NCI-H446 (cell line): ENCODE measurements at places on chromosomes 16 and 17.

- peak; percentile 59 for DNase-seq
Measured at GRCh38 chr17:77217566-77217965, 76.8 kb downstream of the SEC14L1 start.

DNA sequence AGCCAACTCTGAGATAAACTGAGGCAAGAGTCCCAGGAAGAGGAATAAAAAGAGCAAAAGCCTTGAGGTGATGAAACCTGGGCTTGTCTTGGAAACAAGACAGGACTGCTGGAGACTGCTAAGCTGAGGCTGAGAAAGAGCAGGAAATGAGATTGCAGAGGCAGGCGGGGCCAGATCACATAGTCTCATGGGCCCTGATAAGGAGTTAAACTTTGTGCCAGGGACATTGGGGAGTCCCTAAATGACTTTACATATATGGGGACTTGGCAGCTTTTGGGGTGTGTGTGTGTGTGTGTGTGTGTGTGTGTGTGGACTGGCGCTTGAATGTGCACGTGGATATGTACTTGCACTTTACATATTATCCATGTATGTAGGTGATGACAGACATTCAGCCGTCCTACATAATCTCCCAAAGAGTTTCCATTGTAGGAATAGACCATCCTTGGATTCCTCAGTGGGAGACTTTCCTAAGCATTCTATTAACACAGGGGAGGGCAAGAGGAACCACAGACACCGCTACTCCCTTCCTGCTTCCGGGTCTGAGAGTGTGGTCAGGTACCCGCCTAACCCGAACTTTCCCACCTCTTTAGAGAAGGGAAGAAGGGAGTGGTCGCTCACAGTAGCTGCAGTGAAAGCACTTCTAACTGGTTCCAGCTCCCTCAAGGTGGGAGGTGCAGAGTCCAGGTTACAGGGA is 123.1 kb downstream of the LYRM1 start:
- DNase-seq: no peak

DNA sequence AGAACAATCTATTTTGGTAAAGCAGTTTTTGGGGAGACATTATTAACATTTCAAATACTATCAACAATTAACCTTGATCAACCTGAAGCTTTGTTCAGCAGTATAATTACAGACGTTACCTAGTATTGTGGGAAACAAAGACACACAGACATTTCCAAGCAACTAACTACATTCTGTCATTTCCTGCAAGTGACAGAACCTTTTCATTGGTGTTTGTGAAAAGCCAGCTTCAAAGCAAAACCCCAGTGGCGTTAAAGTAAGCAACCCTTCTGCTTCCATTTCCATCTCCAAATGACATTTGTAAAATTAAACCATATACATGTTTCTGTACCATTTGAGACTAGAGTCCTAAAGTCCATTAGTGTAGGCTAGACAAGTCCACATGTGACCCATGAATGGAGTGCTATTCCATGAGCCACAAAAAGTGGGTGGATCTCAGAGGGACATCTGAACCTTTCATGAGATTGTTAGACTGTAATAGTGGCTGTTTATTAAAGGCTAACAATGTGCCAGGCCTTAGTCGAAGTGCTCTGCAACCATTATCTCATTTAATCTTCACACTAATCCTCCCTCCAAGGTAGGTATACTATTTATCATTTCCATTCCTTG is 101.2 kb downstream of the SSH2 start:
- DNase-seq: no peak

GRCh38 chr17:1783834-1784611 is 22.2 kb downstream of the SERPINF1 start:
- DNase-seq: no peak

DNA sequence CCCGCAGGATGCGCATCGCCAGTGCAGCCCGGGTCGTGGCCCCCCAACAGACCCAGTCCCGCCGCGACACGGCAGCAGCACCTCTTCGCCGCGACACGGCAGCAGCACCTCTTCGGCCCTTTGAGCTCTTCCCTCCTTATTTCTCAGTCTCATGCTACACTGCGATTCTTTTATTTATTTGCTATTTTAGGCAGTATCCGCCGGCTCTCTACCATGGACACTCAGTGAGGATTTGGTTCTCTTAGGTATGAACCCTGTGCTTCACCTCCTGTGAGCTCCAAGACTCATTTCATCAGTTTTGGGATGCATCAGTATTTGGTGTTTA is 8.3 kb upstream of the MAP2K3 start:
- DNase-seq: no peak

- DNase-seq: no peak
Measured at GRCh38 chr17:78724544-78724943, 57.5 kb downstream of the CYTH1 start.

DNA sequence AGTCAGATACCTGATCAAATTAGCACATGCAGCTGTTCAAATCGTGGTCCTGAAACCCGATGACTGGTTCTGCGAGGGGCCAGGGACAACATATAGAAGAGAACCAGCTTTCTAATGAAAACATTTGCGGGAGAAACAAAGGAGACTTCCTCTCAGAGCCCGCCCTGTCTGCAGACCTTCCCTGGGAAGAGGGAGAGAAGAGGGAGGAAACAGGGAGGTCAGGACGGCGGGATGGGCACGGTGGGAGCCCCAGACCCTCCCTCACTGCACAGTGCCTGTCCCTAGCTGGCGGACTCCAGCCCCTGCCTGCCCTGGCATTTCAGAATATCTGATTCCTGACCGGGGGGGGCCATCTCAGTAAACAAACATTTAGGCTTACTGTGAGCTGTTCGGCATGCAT is 317.3 kb downstream of the FOXL1 start:
- no peak for DNase-seq

- no peak for DNase-seq
Measured at GRCh38 chr16:50526249-50526648, 21.9 kb upstream of the NKD1 start.

DNA sequence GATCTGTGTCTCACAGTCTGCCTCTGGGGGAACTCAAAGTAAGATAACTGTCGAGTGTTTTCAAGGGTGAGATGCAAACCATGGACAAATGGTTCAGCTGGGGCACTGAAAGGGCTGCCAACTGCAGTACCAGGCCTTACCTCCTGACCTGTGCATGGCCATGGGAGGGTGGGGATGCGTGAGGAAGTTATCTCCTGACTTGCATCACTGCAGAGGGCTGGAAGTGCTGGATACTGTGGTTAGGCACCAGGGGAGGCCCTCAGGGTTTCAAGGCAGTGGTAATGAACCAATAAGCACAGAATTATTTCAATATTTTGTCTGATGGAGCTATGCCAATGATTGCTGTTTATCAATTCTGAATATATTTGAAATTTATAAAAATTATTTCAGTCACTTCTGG is 159.2 kb downstream of the CYLD start:
- no peak for DNase-seq

DNA sequence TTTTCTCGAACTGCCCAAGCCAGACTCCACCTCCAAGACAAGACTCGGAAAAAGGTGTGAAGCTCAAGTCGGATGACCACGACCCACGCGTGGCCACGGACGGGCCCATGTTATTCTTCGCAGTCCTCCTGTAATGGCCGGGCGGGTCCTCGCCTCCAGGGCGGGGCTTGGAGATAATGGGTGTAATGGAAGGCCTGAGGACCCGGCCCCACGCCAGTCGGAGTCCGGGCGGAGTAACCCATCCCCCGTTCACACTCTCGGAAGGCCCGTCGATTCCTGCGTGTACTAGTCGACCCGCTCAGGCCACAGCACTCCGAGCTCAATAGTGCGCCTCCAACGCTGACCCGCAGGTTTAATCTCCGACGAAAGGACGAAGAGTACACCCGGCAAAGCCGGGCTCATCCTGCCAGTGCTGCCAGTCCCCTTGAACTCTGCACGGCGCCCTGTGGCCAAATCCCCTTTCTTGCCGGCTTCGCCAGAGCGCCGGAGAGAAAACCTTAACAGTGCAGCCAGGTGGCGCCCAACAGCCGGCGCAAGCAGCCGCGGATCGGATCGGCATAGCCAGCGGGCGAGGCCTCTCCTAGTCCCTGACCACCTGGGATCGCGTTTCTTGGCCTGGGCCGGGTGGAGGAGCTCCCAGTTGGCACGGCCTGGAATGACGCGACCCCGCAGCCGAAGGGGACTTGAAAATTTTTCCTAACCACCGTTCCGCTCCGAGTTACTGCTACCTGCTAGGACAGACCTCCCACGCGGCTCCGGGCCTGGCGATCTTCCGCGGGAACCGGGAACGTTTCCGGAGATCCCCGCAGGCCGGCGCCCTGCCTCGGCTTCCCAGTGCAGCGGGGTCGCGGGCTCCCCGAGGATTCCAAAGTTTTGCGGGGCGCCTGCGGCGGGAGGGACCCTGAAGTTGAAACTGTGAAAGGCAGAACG is 762.0 kb downstream of the KCNJ18 start:
- no peak for DNase-seq

DNA sequence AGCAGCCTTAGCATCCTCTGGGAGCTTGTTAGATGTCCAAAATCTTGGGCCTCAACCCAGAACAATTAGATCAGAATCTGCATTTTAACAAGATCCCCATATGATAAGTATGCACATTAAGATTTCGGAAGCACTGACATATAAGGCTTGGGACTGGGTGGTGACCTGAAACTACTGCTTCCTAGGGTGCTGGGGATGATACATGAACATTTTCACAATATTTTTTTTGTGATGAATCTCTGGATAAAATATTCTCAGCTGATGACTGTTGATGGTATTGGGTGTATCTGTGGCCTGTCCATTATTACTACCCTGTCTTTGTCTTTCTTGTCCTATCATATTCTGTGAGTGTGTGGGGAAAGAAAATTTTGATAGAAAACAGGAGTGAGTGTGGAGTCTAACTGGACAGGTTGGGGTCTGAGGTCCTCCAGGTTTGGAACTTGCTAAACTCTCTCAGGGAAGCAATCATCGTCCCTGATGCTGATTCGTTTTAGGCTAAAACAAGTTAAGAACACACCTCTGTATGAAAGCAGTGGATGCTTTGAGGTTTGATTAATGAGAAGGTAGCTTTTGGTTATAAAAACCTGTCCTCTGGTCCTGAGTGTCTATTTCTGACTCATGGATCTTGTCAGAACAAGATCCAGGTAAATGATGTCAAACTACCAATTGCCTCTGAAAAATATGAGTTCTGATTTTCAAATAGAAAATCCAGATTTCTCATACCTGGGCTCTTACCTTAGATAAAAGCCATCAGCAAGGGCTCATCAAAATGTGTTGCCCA is 23.2 kb downstream of the KRT23 start:
- DNase-seq: no peak

DNA sequence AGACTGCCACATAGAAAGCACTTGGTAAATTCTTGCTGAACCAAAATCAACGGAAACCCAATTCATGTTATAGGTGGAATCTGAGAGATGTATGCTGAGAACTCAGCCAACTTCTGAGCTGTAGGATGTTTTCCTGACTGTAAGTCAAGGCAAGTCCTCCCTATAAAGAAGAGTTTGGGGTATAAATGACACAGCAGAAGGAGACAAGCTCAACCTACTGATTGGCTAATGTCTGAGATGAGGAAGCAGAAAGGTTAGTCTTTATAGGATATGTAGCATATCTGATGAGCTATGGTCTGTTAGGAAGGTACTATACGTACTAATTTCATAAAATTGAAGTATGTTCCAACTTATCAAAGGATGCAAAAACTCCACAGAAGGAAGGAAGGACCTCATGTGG is 99.5 kb downstream of the XYLT1 start:
- DNase-seq: no peak

- no peak for DNase-seq
Measured at GRCh38 chr17:35496451-35497290, 40.8 kb downstream of the SLFN12L start.

GRCh38 chr17:12421646-12422306 is 243.9 kb upstream of the MYOCD start:
- DNase-seq: no peak

DNA sequence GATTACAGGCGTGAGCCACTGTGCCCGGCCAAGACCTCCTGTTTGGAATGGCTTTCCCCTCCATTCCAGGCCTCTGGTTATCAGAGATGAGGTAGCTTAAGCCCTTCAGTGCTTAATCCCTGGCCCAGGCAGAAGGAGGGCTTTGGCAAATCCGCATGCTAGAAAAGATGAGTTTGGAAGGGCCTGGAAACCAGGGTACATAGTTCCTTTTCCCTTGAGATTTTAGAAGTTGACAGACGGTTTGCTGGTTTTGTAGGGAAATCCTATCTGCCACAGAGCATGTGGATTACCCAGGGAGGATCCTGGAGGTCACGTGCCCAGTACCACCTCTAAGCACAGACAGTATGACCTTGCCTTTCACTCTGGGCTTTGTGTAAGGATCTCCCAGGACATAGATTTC is 114.7 kb upstream of the CACNG3 start:
- no peak for DNase-seq

DNA sequence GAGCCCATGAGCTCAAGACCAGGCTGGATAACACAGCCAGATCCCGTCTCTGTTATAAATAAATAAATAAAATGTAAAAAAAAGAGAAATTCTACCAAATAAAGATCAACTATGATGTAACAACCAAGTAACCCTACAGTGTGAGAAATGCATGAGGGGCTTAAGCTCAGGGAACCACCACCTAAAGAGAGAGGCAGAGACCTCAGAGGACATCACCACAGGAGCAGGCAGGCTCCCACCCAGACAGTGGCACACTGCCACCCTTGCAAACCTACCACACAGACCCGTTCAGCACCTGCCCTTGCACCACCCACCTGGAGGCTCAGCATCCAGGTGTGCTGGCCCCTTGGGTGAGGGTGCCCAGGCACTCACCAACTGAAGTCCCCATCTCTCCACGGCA is 45.6 kb downstream of the ANKRD11 start:
- no peak for DNase-seq

DNA sequence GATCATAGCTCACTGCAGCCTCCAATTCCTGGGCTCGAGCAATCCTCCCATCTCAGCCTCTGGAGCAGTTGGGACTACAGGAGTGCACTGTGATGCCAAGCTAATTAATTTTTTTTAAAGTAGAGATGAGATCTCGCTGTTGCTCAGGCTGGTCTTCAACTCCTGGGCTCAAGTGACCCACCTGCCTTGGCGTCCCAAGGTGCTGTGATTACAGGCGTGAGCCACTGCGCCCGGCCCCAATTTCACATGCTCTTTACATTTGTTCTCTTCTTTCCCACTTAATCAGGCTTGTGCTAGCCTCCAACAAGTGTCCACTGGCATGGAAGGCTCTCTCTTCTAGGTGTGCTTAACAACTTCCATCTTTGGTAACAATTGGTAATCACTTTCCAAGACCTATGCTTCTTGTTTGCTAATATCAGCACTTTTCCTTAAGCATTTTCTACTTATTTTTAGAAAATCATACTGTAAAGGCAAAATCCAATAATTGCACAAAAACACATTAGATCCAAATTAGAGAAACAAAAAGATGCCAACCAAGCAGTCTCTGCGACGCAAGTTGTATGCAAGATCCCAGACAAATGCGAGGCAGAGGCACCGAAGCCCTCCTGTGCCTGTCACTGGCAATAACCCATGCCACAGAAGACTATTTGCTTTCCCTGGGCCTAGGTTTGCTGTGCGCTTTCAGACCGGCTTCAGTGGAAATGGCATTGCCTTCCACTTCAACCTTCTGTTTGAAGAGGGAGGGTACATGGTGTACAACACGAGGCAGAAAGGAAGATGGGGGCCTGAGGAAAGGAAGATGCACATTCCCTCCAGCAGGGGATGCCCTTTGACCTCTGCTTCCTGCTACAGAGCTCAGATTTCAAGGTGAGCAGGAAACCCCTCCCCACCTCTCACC is 52.6 kb downstream of the NOS2 start:
- no peak for DNase-seq

GRCh38 chr17:42846594-42847280 is 2.4 kb downstream of the AOC2 start:
- no peak for DNase-seq
